ENCODE measurements at places on chromosomes 1 and 21.

GRCh38 chr1:41478118-41478748, 6.2 kb downstream of the EDN2 start:
- no peak for DNase-seq

- DNase-seq, result no peak
These were observed 37.0 kb downstream of the S100A6 start for GRCh38 chr1:153498746-153499145.

- no peak for DNase-seq
These were observed 22.7 kb upstream of the PIK3CD start for GRCh38 chr1:9628541-9629444.

DNA sequence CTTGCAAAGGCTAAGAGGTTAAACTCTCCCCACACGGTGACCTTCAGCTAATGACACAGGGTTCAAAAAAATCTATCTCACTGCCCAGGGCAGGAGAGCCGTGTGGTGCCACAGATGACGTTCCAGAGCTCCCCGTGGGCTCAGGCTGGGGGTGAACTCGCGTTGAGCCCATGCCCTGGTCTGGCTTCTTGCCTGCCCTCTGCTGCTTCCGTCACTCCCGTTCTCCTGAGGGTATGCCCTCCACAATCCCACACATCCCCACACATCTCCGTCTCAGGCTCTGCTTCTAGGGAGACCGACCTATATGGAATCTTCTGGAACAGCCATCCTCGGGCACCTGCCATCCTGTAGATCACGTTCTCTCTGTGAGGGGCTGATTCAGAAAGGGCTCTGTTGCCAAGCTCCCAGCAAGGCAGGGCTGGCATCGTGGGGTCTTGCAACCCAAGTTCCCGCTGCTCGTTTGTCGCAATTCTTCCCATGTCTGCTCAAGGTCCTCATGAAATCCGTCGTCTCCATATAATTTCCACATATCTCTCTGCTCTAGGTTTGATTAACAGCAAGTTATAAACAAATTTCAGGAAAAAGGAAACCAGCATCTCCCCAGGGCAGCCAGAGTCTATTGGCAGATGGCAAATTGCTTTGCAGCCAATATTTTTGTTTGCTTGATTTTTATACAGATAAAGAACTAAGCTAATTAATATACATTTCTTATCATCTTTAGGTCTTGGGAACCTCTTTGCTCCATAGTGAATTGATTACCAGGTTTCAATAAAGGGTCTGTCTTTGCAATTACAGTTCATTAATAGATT, 278.2 kb downstream of the PTPRU start:
- no peak for DNase-seq

DNA sequence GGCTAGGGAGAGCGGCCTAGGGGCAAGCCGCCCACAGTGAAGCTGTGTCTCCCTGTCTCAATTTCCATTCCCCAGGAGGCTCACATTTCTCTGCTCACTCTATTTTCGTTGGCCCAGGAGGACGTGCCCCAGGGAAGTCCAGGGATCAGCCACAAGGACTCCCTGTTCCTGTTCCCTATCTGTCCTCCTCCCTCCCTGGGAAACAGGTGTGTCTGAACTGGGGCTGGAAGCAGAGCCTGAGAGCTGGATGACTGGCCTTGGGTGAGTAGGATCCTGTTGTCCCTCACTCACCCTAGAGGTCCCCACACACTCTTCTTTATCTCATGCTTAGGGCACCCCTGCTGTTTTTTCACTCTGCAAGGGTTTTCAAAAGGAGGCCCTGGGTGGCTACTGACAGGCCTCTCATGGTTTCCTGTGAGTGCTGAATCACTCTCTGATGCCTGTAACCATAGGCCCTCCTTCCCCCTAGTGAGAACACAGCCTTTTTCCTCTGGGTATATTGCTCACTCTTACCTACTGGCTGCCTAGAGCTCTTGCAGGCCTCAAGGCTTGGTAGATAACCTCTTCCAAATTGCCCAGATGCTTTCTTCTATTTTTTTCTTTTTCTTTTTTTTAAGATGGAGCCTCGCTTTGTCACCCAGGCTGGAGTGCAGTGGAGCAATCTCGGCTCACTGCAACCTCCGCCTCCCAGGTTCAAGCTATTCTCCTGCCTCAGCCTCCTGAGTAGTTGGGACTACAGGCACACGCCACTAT, 3.3 kb upstream of the UTP11 start:
- DNase-seq, result no peak

DNA sequence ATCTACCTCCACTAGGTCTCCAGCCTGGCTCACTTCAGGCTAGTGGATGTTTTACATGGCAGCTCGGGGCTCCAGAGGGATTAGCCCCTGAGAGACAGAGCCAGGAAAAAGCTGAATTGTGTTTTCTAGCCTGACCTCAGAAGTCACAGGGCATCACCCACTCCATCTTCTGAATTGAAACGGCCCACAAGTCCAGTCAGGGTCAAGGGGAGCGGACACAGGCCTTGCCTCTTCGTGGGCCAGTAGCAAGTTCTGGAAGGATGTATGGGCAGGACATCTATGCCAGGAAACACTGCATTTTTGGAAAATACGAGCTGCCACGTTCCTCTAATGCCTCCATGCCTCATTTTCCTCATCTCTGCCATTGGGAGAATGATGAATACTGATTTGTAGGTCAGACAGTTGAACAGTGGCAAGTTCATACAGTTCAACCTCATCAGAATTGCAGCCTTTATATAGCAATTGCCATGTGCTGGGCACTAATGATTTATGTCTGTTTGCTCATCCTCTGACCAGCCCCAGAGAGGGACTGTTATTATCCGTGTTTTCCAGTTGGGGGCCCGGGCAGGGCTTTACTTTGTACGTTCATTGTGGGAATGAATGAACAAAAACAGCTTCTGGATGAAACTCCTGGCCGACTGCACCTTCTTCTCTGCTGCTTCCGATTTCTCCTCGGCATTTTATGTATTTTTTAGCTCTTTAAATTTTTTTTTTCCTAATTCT, 23.2 kb upstream of the PCBP3 start:
- DNase-seq, result no peak

DNA sequence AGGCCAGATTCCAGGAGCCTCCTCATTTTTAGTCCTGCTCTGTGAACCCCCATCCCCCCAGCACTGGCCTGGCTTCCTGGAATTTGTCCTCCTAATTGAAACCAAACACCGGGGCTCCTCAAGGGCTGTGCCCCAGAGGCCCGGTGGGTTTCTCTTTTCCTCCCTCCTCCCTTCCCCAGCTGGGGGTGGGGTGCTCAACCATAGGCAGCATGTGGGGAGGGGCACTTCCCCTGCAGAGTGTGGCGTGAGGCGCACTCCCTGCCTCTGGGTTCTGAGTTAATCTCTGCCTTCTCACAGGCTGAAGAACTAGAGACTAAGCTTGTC, 67.5 kb upstream of the ACOT11 start:
- DNase-seq, result no peak

DNA sequence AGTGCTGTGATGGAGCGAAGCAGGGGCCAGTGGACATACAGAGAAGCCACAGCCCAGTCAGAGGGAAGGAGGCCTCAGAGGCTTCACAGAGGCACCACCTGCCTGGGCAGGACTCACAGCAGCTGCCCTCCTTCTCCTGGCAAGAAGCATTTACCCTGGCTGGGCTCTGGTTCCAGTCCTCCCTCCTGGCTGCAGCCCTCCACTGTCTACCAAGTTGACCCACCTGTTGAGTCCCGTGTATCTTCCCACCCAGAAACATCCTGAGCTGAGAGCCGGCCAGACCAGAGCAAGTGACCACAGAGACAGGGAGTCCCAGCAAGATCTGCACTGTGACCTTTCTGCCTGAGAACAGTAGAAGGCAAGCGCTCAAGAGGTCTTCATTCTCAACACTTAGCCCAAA, 49.7 kb downstream of the GLIS1 start:
- DNase-seq, result no peak

GRCh38 chr1:7993593-7994479, 32.3 kb downstream of the ERRFI1 start:
- DNase-seq, result no peak

DNA sequence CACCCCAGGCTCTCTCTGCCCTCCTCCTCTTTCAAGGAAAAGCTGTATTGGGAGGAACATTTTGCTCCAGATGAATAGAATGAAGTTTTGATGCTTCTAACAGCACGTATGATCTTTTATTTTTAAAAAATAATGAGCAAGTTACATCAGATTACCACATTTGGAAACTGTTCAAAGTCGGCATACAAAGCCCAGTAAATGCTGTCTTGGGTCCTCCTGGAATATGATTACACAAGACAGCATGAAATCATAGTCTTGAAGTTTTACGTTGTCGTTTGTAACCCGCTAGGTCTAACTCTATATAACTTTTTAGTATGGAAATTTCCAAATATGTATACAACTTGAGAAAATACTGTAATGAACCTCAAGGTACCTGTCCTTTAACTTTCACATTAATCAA, 385.6 kb downstream of the HLX start:
- DNase-seq, result no peak

- DNase-seq, result no peak
These were observed 252.7 kb downstream of the LRRC40 start for GRCh38 chr1:69952676-69953075.

DNA sequence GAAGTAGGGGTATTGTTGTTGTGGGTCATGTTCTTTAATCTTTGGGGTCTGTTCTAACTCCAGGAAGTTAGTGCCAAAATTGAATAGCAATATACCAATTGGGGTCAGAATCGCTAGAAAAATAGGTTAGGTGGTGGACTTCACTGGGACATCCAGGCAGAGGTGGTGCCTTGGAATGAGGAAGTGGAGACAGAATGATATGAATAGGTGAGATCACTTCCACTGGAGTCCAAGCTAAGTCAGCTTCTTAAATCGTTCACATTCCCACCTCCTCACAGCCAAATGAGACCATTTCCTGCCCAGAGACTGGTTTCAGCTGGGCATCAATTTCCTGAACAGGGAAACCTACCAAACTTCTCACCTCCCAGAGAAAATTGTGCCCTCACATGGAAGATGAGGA, 137.8 kb upstream of the RAB4A start:
- no peak for DNase-seq

GRCh38 chr21:36159356-36159921, 2.8 kb downstream of the DOP1B start:
- DNase-seq, result no peak

GRCh38 chr21:41322496-41323382, 6.1 kb downstream of the FAM3B start:
- no peak for DNase-seq

DNA sequence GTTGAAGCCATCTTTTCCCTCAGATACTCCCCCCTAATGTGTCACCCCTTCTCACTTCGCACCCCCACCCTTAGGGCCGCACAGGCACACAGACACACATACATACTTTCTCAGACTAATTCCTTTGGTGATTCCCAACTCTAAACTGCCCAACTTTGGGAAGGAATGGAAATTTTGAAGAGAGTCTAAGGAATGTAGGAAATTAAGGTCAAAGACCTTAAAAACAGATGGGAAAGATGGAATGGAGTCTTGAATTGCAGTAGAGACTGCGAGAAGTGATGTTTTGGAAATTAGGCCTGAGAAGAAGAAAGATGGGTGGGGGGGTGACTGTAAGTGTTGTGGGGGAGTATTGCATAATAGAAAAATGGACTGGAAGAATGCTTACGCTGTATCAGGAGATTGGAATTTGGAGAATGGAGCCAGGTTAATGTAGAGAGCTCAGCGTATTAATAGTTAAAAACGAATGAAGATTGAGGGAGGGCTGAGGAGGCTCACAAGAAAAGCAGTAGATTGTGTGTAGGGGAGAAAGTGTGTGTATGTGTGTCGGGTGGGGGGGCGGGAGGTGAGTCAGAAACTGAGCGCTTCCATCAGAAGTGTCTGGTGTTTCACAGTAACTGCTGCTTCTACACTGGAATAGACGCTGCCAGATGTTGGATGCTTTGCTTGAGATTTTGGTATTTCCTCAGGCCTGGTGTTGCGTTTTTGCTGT, 1.7 kb downstream of the PIP5K1A start:
- peak; percentile 57 for DNase-seq

GRCh38 chr1:241846862-241847539, 1.0 kb upstream of the EXO1 start:
- DNase-seq, result no peak

GRCh38 chr21:30760776-30761175, 5.5 kb upstream of the KRTAP21-1 start:
- no peak for DNase-seq

Data from left forelimb (tissue), 1 donor.